ENCODE measurements at places on chromosomes 11 and 22.
A peak's percentile ranks its signal among the peaks of the same experiment; 100 is the strongest.

DNA sequence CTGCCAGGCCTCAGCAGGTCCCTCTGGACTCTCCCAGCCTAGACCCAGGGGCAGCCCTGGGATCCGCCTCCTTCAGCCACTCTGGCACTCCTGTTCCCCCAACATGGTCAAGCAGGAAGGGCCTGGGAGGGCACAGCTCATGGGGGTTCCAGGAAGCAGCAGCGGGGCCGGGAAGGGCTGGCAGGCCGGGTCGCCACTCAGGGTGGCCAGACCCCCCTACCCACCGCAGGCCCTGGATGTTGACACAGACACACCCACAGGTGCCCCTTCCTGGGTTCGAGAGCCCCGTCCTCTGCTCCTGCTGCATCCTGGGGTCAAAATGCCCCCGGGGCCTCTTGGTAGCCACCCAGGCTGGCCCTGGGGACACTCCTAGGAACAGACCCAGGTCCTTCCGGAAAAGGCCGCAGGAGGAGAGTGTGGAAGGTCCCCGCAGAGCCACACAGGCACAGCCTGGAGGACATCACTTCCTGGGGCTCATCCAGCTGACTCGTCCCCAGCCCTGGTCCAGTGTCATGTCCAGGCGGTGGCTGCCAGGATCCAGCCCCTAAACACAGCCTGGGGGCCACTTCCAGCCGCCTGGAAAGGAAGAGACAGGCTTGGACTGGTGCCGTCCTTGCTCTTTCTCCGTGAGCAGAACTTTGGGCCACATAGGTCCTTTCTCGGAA lies 6.8 kb upstream of the PIM3 start:
- no peak for DNase-seq

DNA sequence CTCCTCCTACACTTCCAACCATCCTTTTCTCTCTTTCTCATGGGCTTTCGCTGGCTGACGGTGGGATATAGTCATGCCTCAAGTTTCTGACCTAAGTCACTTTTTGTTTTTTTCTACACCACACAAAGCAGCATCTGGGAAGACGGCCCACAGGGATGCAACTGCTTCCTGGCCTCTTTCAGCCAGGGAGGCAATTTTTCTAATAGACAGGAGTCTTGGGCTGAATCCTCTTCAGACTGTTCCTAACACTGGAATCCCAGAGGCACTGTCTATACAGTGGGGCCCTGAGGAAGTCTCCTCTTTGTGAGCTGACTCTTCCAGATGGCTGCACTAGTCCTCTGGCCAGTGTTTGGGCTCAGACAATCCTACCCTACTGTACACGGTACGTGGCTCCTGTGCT lies 39.7 kb upstream of the OLFML1 start:
- DNase-seq, result no peak

DNA sequence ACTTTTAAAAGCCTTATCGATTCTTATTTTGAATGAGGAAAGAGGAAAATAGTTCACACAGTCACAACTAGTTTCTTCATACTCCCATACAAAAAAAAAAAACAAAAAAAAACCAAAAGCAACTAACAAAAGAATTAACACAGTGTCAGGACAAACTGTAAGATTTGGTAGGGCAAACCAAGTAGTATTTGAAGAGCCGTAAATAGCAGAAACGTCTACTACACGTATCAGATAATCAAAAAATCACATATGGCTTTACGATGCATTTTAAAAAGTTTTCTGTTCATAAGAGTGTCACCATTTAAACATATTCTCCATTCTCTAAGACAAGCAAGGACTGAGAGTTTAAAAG lies 2.3 kb downstream of the PICALM start:
- no peak for DNase-seq

- no peak for DNase-seq
These were observed 109.7 kb upstream of the GALNT18 start for GRCh38 chr11:11731311-11732083.

- no peak for DNase-seq
These were observed 227.4 kb downstream of the CADM1 start for GRCh38 chr11:115276799-115277198.

DNA sequence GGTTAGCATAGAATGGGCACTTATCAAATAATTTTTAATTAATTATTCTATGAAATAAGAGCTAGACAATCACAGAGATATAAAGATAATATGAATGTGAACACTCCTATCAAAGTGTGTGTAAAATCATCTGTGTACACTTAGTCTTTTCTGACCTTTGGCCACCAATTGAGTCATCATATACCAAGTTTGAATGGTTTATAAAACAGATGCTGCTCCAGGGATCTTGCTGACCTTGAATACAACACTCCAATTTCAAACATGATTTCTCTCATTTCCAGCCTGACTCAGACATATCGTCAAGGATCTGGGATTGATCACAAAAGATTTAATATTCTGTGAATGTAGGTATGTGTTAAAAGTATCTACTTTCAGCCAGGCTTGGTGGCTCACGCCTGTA lies 2.9 kb upstream of the OR51V1 start:
- no peak for DNase-seq

GRCh38 chr11:101091781-101092180 lies 37.8 kb downstream of the PGR start:
- no peak for DNase-seq

- DNase-seq, result peak; percentile 7
These were observed 31.7 kb downstream of the KIRREL3 start for GRCh38 chr11:126968915-126969314.

GRCh38 chr11:69638941-69639681 lies 1.8 kb upstream of the CCND1 start:
- DNase-seq, result peak; percentile 21

- peak; percentile 72 for DNase-seq
These were observed 1.2 kb downstream of the BIRC3 start for GRCh38 chr11:102318469-102318868.

DNA sequence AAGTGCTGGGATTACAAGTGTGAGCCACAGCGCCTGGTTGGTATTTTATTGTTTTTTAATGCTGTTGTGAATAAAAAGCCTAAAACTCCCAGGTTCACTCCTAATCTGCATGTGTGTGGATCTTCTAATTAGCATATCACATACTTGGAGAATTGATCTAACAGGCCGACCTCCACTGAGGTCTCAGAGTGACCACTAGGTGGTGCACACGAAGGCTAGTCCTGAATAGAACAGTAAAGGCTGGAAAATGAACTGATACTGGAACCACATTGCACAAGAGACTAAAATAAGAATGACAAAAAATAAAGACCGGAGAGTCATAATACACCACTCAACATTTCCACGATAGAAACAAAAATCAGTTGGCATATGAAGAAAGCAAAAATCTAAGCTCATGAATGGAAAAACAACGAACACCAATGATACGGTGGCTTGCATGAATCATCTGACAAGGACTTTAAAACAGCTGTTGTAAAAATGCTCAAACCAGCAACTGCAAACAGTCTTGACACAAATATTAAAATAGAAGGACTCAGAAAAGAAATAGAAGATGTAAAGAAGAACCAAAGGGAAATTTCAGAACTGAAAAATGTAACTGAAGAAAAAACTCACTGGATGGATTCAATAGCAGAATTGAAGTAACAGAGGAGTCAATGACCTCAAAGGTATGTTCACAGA lies 19.2 kb downstream of the PIM3 start:
- DNase-seq, result peak; percentile 66

DNA sequence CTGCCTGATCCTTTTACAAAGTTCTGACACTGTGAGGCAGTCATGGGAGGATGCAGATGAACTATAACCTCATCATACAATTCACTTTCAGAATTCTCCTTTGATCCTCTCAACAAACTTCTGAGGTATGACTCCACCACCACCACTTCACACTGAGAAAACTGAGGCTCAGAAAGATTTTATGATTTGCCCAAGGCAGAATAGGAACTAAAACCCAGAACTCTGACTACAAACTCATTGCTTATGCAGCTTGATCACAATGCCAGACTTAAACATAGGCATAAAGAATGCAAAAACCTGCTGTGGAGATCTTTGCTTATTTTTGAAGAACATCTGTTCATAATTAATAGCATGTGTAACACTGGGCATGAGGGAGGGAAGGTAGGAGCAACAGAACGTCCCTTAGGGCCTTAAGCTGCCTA lies 20.4 kb downstream of the FAM168A start:
- DNase-seq, result no peak

DNA sequence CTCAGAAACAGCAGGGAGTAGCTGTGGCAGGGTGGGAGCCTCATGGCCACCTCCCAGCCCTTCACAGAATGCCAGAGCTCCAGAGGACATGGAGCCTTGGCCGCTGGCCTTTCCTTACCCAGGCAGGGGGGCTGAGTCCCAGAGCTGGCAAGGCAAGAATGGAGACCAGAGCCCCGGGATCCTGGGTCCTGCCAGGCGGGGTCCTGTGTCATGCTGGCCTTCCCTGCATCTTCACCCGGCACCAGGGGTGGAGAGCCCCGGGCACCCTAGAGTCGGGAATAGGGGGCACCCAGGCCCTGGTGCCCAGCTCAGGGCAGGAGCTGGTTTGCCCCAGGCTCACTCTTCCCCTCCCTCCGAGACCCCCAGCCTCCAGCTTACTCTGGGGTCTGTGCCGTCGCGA lies 519.9 kb downstream of the TBC1D22A start:
- no peak for DNase-seq

DNA sequence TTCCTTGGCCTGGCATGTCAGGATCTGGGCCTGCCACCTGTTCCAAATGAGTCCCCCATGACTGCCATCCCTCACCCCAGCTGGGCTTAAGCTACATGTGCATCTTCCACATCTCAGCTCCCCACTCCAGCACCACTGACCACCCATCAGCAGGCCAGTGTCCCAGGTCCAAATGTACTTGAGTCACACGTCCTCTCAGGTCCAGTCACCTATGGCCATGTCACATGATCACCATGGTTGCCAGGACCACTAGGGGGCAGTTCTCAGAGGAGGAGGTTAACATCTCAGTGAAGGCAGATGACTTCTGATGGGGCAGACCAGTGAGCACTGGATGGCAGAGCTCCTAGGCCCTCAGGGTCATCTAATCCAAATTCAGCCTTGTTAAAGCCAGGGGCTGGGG lies 41.9 kb upstream of the WNT11 start:
- no peak for DNase-seq

- no peak for DNase-seq
These were observed 4.7 kb downstream of the CARS1 start for GRCh38 chr11:3052567-3052966.

DNA sequence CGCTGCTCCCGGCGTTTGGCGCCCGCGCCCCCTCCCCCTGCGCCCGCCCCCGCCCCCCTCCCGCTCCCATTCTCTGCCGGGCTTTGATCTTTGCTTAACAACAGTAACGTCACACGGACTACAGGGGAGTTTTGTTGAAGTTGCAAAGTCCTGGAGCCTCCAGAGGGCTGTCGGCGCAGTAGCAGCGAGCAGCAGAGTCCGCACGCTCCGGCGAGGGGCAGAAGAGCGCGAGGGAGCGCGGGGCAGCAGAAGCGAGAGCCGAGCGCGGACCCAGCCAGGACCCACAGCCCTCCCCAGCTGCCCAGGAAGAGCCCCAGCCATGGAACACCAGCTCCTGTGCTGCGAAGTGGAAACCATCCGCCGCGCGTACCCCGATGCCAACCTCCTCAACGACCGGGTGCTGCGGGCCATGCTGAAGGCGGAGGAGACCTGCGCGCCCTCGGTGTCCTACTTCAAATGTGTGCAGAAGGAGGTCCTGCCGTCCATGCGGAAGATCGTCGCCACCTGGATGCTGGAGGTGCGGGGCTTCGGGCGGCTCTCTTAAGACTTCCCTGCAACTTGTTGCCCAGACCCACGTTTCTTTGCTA lies at the start of gene CCND1:
CCND1 (plus strand) TSS at position 162 of the 587 bp plus-strand sequence; CDS start at position 320, 158 bp downstream.
- DNase-seq, result peak; percentile 44

All from stimulated activated CD4-positive, alpha-beta T cell treated with anti-CD3 and anti-CD28 coated beads, Interleukin-1b, Interleukin-23, amount 100 ng/mL, for 48 hours (primary cell).